Kidney glomerular epithelial cell (primary cell): ENCODE measurements at places on chromosomes 11 and 22.

GRCh38 chr22:27295040-27295439 is 506.5 kb downstream of the MN1 start:
- DNase-seq, result no peak

- peak; percentile 80 for DNase-seq
These were observed 21.7 kb downstream of the TENM4 start for GRCh38 chr11:79419120-79419519.

DNA sequence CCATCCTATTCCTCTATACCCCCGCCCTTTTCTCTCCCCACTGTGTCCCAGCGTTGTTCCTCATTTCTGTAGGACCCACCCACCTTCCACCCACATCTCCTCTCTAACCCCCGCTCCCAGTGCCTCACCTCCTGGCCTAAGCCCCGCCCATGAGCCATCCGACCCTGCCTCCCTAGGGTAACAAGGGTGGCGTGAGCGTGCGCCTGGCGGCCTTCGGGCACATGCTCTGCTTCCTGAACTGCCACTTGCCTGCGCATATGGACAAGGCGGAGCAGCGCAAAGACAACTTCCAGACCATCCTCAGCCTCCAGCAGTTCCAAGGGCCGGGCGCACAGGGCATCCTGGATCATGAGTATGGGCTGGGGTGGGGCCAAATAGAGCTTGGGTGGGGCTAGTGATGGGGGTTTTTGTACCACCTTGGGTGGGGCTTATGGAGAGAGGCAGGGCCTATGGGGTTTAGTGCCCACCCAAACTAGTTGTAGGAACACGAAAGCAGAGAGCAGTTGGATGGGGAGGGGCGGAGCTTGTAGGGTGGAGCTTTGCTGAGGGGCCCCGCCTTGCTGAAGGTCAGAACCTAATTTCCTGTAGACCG is 4.5 kb downstream of the INPP5J start:
- no peak for DNase-seq

DNA sequence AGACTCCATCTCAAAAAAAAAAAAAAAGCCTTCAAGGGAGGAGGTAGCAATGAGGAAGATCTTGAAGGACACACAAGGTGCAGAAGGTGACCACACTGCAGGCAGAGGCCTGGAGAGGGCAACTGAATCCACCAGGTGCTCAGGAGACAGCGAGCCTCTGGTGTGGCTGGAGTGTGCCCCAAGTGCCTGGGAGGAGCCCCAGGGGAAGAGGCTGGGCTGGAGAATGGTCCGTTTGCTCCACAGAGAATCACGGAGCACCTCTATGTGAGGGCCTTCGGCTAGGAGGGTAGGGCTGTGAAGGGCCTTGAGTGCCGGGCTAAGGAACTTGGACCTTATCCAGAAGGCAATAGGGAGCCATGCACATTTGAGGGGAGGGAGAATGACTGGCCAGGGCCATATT is 50.3 kb downstream of the ARRB1 start:
- DNase-seq, result no peak

DNA sequence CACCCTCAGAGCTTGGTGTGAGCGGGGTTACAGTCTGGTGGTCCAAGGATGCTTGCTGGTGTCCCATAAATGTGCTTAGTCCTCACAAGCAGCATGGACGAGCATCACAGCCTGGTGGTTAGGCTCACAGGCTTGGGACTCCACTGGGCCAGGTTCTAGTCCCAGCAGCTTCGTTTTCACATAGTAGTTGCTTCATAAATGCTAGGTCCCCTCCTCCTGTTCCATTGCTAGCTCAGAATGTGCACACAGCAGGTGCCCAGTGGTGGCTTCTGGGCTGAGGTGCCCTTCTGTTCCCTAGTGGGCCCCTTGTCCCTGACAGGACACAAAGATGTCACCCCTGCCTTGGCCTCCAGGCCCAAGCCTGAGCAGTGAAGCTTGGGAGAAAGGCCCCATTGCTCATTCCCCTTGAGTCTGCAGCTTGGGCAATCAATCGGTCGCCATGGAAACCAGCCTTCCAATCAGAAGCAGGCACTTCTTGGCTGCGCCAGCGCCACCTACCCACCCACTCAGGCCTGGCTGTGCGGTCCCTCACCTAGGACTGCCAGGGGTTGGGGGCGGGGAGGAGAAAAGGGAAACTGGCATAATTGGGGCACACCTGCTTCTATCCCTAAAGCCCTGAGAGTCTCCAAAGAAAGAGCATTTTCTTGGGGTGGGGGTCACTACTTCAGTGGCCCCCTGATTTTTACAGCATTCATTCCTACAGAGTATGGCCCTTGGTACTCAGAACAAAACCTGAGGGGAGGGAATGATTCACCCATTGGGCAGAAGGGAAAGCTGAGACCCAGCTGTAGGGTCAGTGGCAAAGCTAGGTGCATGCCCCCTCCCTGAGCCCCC is 48.1 kb downstream of the CYTH4 start:
- DNase-seq, result peak; percentile 28

GRCh38 chr22:33757041-33757801 is 163.1 kb downstream of the LARGE1 start:
- DNase-seq, result no peak

- DNase-seq, result peak; percentile 79
These were observed 70.6 kb downstream of the RRAS2 start for GRCh38 chr11:14288189-14288935.

GRCh38 chr11:1774886-1775285 is 11.2 kb upstream of the CTSD start:
- no peak for DNase-seq

DNA sequence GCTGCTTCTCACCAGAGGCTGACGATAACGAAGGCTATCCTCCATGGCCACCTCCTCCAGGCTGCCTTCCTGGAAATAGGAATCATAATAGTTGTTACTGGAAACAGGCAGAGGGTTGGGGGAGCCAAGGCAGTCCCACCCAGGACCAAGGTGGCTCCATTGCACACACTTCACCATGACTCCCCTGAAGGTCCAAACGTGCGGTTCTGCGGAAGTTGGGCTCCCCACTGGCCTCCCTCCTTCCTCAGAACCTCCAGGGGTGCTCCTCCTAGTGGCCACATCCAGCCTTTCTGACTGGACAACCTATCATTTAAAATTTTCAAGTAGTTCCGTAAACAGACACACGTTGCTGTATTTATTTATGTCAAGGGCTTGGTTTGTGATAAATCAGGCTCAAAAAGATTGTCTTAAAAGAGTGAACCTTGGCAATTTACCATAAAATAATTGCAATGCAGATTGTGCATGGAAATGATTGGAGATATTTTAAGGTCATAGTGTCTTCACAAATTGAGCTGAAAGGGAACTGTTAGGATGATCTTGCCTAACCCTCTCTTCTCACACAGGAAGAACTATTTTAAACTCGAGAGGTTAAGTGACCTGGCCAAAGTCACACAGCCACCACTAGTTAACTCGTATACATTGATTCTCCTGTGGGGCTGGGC is 1.4 kb upstream of the TCN2 start:
- peak; percentile 28 for DNase-seq

DNA sequence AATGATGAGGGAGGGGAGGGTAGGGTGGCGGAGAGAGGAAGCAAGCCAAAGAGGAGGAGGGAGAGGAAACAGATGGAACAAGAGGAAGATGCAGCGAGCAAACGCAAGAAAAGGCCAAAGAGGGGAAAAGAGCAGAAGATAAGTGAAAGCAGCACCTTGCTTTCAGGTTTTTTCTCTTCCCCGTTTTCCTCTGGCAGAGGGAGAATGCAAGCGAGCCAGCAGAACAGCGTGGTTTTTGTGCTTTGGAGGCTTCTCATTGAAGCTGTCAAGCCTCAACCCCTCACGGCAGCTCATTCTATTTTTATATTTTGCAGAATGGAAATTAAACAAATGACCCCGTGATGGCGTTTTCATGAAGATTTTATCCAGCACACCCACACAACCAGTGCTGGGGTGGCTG is 67.1 kb upstream of the GRAMD1B start:
- no peak for DNase-seq

DNA sequence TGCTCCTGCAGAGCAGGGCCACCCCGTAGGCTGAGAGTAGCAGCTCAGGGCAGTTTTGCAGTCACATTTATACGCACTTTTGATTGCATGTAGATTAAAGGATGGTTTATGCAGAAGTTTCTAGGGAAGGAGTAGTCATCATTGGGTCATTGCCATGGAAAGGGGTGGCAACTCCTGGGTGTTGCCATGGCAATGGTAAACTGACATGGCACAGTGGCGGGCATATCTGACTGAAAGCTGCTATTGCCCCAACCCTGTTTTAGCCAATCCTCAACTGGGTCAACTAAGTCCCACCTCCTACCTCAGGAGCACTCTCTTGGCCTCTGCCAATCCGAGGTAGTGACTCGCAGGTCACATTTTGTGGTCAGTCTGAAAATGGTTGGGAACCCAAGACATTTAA is 2.4 kb upstream of the ARSA start:
- DNase-seq, result no peak

DNA sequence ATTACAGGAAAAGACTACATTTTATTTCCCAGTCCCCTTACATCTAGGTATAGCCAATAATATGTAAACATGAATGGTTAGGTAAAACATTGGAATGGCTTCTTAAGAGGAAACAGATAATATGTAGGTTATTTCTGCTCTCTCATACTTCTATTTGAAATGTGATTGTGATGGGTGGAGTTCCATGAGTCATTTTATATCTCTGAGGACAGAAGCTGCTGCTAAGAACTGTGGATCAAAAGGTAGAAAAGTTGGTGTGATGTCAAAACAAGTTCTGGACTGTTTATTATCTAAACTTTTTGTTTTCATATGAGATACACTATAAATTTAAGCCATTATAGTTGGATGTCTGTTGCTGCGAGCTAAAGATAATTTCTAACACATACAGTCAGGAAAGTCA is 799.4 kb upstream of the TENM4 start:
- no peak for DNase-seq

DNA sequence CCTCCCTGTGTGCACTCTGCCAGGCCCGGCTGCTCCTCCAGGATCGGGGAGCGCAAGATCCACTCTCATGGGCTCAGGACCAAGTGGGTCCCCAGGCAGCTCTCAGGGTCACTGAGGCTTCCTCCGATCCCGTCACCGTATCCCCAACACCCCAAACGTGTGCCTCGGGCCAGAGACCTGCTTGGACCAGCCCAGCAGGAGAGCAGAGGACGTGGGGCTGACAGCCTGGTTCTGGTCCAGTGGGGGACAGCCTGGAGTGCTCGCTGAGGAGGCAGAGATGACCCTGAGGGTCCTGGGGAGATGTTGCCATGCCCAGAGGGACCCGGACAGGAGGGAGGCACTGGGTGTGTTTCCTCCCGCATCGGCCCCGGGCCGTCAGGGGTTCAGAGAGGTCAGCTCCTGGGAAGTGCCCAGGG is 1402.6 kb downstream of the BRD1 start:
- no peak for DNase-seq

DNA sequence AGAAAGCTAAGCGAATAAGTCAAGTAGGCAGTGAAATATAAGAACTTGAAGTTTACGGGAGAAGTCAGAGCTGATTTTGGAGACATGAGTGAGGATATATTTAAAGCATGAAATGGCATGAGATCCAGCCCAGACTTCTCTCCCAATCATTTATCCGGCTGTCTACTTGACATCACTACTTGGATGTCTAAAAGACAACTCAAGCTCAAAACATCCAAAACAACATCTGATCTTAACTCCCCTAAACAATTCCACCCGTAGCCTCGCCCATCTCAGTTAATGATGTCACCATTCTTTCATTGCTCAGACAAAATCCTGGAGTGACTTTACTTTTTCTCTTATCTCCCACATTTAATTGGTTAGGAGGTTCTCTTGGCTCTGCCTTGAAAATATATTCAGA is 44.5 kb downstream of the WEE1 start:
- no peak for DNase-seq

GRCh38 chr11:44854741-44855492 is 95.8 kb downstream of the TP53I11 start:
- no peak for DNase-seq

GRCh38 chr11:117565709-117566108 is 231.3 kb downstream of the DSCAML1 start:
- DNase-seq, result no peak

GRCh38 chr11:30914143-30914762 is 328.1 kb upstream of the MPPED2 start:
- DNase-seq, result peak; percentile 40

- DNase-seq, result no peak
These were observed 77.8 kb downstream of the CDKN1C start for GRCh38 chr11:2807801-2808241.

- DNase-seq, result no peak
These were observed 3.7 kb upstream of the RANGAP1 start for GRCh38 chr22:41289671-41290070.

GRCh38 chr11:47577460-47578041 is 1.2 kb downstream of the KBTBD4 start:
- no peak for DNase-seq

DNA sequence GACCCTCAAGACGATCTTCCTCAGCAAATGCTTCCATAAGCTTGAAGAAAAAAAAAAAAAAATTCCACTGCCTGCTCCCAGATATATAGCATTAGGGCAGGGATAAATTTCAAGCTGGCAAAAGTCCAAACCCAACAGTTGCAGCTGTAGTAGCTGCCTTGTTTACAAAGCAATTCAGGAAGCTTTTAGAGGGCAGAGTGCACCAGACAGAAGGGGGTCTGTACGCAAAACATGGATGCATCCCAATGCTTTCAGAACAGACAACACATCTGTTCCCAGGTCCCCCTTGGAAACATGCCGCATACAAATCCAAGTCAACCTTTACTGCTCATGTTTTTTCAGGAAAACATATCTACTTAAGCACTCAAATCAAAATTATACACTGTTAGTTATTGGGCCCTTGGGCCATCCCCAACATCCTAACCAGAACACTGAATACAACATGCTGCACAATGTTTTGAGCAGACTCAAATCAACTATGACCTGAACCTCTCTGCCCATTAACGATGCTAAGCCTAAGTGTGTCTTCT is 94.5 kb downstream of the CADM1 start:
- DNase-seq, result no peak

DNA sequence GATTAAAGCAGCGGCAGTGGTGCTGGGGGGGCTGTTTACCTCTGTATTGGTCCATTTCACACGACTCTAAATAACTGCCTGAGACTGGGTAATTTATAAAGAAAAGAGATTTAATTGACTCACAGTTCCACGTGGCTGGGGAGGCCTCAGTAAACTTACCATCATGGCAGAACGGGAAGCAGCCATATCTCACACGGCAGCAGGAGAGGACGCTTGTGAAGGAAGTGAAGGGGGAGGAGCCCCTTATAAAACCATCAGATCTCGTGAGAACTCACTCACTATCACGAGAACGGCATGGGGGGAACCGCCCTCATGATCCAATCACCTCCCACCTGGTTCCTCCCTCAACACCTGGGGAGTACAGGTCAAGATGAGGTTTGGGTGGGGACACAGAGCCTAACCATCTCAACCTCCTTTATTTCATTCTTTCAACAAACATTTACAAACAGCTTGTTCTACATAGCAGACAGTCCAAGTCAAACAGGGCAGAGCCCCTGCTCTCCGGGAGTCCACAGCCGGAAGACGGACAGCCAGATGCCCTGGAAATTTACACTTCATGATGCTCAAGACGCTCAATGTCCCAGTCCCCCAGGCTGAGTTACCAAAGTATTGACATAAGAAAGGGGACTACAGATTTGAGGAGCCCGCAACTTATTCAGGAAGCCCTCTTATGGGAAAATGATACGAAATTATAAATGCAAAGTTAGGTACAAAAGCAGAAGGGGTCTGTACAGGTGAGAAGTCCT is 26.3 kb upstream of the HMGXB4 start:
- DNase-seq, result no peak
